CD8-positive, alpha-beta T cell (primary cell): ENCODE measurements at places on chromosomes 3 and 15.

DNA sequence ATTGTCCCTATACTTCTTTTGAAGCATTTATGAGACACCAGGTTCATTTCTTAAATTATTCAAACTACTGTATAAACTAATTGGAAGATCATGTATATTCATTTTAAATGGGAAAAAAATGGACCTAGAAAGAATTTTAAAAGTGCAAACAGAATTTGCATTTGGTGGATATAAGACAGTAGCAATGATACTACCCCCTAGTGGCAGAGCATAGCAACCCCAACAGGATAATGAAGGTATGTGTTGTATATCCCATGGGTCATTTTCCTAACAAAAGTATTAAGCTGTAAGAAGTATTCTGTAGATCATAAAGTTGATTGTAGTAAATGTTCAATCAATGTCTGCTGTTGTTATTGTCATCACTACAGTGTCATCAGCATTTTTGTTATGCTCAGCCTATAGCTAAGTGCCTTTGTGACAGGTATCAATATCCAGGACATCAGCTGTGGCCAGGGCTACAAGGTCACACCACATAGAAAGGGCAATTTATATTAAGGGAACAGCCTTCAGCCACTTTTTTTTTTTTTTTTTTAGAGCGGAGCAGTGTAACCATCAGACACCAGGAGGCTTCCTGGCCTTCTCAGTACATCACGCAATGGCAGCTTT, 175.8 kb downstream of the FOXB1 start:
- DNase-seq = no peak

- DNase-seq = no peak
Measured at GRCh38 chr3:110810356-110810755, 261.3 kb upstream of the NECTIN3 start.

- DNase-seq = no peak
Measured at GRCh38 chr15:89199746-89200145, 21.6 kb downstream of the RLBP1 start.

- DNase-seq = no peak
Measured at GRCh38 chr3:32283304-32283703, 44.8 kb downstream of the CMTM8 start.

DNA sequence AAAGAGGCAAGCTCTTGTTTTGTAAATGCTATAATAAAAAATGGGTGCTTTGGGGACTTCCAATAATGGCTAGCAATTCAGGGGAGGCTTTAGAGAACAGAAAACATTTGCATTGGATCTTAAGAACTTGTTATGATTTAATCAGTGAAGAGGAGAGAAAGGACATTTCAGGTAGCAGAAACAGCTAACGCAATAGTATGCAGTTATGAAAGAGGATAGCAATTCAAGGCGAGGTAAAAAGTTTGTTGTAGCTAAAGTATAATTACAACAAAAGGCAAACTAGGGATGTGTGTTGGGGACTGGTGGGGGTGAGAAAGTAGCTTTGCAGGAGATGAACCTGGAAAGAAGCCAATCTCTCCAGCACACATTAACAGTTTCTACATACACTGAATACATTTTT, 558.7 kb upstream of the SEMA6D start:
- DNase-seq = no peak

DNA sequence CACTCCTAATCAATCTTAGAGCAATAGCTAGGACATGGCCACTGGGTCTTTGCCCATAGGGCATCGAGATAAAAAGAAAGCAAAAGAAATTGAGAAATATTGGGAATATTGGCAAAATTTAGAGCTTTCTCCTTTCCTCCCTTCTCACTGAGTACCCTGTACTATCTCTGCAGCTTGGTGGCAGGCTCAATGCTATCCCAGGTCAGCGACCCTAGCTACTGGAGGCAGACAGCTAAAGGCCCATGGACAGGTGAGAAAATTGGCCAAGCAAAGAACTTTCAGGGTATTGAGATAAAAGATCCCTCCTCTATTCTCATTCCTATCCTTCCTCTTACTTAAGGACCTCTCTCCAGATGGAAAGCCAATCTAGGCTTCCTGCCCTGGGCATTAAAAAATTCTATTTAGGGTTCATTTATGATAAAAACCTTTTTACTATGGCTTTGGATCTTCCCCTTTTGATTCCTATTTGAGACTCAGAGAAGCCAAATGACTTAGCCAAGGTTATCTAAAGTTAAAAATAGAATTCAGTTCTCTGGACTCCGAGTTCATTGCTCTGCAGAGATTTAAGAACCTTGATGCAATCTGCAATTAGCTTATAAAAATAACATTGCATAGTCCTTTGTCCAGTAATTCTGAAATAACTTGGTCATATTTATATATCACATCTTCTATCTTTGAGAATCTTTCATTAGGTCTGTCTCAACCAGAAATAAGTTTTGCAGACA, 75.4 kb downstream of the THRB start:
- no peak for DNase-seq

DNA sequence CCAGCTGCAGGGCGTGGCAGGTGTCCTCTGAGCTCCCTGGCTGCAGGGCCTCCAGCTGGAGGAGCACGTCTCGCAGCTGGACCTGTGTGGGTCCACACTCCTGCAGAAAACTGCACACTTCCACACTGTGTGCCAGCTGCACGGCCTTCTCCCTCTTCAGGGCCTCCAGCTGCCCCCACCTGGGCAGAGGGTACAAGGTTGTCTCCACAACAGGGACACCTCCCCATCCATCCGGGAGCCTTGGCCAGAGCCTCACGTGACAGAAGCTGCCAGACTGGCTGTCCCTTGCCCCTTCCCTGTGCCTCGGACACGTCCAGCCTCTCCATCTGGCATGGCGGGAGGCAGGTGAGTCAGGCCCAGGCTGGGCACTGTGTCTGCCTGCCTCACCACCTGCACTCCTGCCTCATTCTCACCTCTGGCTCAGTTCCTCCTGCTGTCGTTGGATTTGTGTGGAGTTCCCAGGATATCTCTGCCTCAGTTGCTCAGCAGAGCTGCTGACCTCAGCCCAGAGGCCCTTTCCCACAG, 14.5 kb downstream of the SPTBN5 start:
- DNase-seq = no peak

- no peak for DNase-seq
Measured at GRCh38 chr3:139312959-139313358, 30.9 kb upstream of the MRPS22 start.

DNA sequence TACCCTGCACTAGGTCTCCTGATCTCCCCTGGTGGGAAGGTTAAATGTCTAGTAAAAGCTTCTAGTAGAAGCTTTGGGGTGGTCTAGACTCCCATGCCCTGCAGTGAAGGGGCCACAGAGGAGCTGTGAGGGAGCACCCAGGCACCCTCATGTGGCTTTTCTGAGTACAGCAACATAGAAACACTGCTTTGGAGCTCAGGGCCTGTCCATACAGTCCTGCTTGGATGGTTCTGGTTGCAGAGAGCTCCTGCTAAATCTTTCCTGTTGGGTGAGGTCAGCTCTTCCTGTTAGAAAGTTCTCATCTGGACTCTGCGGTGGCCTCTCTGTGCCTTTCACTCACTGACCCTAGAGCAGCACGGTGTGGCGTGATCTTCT, 47.8 kb downstream of the GPD1L start:
- no peak for DNase-seq

DNA sequence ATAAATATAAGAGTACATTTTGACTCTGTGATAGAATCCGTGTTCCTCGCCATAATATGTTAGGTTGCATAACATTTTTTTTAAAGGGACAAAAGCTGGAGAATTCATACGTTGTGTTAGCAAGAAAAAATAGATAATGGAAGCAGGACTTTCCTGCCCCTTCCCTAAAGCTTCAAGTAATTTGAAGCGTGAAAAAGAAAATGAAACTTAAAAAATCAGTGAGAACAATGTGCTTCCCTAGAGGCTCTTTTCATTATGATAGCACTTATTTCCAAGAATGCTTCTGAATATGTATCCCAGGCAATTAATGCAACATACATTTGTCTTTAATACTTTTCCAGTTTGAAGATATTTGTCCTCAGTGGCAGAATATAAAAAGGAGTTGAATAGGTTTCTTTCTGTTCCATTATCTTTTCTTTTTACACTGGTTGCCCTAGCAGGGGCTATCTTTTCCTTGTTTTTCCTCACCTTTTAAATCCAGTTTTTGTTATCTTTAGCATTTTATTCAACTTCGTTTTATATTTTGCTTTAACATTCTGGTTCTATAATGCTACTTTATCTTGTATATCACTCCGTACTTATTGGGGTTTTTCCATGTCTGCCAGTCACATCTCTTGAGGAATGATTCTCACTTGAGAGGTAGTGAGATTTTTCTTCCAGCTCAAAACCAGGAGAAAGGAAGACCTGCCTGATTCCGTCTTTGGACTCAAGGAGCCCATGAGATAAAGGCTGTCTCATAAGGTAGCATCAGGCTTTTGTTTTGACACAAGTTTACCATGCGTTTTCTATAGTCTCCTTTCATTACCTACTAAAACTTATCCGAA, 113.8 kb downstream of the MBNL1 start:
- no peak for DNase-seq

GRCh38 chr15:75033809-75034208, 10.4 kb downstream of the PPCDC start:
- no peak for DNase-seq

GRCh38 chr3:14957925-14958324, 10.5 kb downstream of the NR2C2 start:
- DNase-seq = no peak

- no peak for DNase-seq
Measured at GRCh38 chr15:43085921-43086320, 19.9 kb downstream of the UBR1 start.

- no peak for DNase-seq
Measured at GRCh38 chr3:129563850-129564535, 21.0 kb downstream of the H1-8 start.

- DNase-seq = peak; percentile 72
Measured at GRCh38 chr15:67101911-67102598, 36.7 kb downstream of the SMAD3 start.

- no peak for DNase-seq
Measured at GRCh38 chr15:56906766-56907165, 11.7 kb upstream of the TCF12 start.

- no peak for DNase-seq
Measured at GRCh38 chr3:125110016-125110875, 54.4 kb upstream of the HEG1 start.

DNA sequence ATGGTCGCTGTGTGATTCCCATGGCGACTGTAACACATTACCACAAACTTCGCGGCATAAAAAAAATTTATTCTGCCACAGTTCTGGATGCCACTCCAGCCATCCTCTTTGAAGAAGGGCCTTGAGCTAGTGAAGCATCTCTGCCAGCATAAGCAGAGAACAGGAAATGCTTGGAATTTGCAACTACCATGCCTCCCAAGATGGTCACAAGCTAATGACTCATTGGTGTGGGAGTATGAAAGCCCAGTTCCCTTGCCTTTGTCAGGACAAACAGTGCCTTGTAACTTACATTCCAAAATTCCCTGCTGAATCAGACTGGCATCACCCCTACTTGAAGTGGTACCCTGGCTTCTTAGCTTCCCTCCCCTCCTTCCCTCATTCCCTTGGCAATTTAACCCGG, 129.7 kb downstream of the PROS1 start:
- no peak for DNase-seq

GRCh38 chr15:64731805-64732151, 43.6 kb downstream of the RBPMS2 start:
- DNase-seq = no peak

- no peak for DNase-seq
Measured at GRCh38 chr15:52050416-52050815, 31.4 kb downstream of the MAPK6 start.

GRCh38 chr3:45465192-45465591, 76.8 kb downstream of the LARS2 start:
- no peak for DNase-seq

DNA sequence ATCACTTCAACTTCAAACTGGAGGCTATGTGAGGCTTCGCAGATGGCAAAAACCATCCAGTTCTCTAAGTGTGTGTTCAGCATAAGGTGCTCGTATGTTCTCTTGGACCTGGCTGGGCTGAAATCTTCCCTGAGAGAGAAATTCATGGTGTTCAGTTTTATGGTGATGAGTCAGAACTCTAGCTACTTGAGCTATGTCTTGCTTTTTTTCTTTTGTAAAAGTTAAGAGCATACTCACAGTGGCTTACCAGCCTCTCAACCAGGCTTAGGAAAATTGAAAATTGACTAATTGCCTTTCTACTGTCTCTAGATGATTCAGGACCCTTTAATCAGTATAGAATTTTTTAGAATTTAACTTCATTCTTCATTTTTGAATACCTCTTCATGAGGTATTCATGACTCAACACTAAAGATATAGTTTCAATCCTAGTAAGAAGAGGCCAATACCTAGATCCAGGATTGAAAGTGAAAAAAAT, 617.5 kb downstream of the TBL1XR1 start:
- DNase-seq = no peak

GRCh38 chr3:52291508-52292181, 4.0 kb downstream of the GLYCTK start:
- peak; percentile 70 for DNase-seq

DNA sequence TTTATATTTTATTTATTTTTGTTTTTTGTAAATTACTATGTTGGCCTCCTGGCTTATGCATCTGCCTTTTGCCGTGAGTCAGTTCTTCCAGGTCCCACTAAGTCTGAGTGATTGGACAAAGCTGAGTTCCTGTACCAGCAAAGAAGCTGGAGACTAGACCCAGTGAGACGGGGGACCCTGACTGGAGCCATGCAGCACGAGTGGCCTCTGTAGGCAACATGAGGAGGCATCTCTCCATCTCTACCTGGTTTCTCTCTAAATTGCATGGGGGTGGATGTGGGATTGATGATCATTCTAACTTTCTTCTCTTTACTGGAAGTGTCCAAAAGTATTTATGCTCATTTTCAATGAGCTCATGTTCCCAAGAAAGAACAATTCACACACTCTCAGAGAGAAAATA, 155.3 kb upstream of the MRPL3 start:
- no peak for DNase-seq

GRCh38 chr3:142022381-142022780, 127.0 kb downstream of the TFDP2 start:
- DNase-seq = peak; percentile 13

DNA sequence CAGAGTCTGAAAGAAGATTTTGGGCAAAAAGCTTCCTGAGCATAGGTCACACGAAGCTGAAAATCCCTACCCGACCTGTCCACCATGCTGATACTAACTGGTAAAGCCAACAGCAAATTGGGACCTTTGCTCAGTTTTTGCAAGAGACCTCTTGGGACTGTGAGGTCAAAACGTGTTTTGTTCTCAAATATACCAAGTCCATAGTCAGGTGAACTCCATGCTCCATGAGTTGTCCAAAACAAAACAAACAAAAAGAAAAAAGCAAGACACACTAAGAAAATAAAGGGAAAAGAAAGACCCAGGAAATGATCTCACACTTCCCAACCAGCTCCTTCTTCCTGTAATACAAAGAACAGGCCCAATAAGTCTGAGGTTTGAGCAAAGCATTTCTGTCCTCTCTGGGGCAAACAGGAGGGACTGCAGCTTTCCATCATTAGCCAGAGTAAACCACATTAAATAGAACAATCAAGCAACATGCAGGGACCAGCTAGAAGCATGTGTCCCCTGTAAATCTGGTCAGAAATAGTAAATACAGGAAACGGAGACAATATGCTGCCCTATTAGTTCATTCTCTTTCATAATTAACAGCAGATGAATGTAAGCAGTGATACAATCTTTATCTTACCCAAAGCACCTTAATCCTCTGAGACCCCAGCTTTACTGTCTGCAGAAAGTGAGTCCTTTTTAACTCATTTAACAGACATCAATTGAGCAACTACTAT, 125.0 kb upstream of the LIPC start:
- no peak for DNase-seq
